ENCODE measurements at places on chromosomes 11 and 22.

GRCh38 chr11:116263019-116263418 is 509.8 kb downstream of the BUD13 start:
- DNase-seq: no peak

DNA sequence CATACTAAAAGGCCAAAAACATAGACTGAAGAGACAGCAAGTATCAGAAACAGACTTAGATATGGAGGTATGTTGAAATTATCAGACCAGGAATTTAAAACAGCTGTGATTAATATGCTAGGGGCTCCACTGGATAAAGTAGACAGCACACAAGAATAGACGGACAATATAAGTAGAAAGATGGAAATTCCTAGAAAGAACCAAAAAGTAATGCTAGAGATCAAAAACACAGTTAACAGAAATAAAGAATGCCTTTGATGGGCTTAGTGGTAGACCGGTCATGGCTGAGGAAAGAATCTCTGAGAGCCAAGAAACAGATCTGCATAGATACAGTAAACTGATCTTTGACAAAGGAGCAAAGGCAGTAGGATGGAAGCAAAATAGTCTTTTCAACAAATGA is 250.2 kb downstream of the SWAP70 start:
- no peak for DNase-seq

- DNase-seq: no peak
Measured at GRCh38 chr22:29211066-29211465, 5.4 kb downstream of the EMID1 start.

DNA sequence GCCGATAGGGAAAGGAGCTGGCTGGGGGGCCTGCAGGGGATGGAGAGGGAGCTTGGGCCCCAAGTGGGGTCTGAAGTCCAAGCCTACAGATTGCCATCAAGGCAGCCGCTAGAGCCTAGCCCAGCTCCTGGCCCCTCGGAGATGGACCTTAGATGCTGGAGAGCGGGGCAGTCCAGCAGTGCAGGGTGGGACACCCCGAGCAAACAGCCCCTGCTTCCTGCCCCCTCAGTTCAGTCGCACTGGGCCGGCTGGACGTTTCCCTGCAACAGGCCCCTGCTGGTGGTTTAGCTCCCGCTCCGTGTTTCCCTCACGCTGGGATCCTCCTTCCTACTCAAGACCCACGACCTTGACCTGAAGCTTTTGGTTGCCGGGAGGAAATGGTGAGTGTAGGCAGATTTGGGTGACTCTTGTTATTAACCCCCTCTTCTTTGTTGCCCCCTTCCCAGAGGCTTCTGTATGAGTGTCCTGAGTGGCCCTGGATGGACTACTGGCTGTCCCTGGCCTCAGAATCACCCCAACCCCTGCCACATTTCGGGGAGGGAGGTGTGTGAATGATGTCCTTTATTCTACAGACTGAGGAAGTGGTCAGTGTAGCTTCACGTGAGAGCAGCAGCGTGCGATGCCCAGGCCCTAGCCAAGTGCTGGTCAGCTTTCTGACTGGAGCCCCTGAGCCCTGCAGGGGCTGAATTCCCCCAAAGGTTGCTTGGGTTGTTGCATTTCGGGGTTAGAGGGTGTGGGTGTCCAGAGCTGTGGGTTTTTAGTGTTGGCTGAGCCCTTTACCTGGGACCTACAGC is 2.7 kb downstream of the ST3GAL4 start:
- no peak for DNase-seq

GRCh38 chr11:84333221-84333620 is 1047.1 kb upstream of the CCDC90B start:
- DNase-seq: no peak

DNA sequence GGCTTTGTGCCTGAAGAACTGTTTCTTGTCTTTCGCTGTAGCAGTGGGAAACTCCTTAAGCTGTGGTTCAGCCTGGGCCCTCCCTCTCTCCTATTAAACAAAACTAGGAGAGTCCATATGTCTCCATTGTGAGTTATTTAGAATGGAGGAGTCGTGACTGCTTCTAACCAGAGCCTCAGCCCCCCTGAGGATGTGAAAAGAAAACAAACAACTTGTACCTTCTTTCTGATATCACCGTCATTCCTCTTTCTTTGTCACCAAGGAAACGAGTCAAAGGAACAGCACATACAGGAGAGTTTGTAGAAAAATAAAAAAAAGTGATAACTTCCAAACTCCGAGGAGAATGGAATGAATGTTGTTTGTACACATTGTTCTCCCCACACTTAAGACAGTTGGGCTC is 11.6 kb upstream of the EXT2 start:
- DNase-seq: no peak

GRCh38 chr11:75291741-75292140 is 51.2 kb downstream of the TPBGL start:
- DNase-seq: no peak

- DNase-seq: no peak
Measured at GRCh38 chr11:92702037-92702804, 267.2 kb upstream of the MTNR1B start.

DNA sequence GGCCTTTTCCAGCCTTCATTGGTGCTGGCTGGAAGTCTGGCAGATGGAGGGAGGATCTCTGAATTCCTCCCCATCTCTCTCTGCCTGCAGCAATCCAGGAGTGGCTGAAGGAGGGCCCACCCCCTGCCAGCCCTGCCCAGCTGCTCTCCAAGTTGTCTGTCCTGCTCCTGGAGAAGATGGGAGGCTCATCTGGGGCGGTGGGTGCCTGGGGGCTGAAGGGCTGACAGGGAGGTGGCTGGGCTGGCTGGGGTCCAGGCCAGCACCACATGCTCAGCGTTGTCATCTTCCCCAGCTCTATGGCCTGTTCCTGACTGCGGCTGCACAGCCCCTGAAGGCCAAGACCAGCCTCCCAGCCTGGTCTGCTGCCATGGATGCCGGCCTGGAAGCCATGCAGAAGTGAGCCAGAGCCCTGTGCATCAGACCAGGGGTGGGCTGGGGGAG is 12.2 kb downstream of the TKFC start:
- peak; percentile 13 for DNase-seq

GRCh38 chr11:73295241-73295995 is 12.7 kb upstream of the ARHGEF17 start:
- DNase-seq: no peak
